Inflammatory macrophage treated with lipopolysaccharide for 1 hour (primary cell): ENCODE measurements at places on chromosomes 12 and 14.
A peak's percentile ranks its signal among the peaks of the same experiment; 100 is the strongest.

GRCh38 chr12:76940671-76941445 lies 62.0 kb upstream of the CSRP2 start:
- DNase-seq, result no peak

GRCh38 chr12:9897535-9897934 lies 16.2 kb downstream of the KLRF2 start:
- no peak for DNase-seq

DNA sequence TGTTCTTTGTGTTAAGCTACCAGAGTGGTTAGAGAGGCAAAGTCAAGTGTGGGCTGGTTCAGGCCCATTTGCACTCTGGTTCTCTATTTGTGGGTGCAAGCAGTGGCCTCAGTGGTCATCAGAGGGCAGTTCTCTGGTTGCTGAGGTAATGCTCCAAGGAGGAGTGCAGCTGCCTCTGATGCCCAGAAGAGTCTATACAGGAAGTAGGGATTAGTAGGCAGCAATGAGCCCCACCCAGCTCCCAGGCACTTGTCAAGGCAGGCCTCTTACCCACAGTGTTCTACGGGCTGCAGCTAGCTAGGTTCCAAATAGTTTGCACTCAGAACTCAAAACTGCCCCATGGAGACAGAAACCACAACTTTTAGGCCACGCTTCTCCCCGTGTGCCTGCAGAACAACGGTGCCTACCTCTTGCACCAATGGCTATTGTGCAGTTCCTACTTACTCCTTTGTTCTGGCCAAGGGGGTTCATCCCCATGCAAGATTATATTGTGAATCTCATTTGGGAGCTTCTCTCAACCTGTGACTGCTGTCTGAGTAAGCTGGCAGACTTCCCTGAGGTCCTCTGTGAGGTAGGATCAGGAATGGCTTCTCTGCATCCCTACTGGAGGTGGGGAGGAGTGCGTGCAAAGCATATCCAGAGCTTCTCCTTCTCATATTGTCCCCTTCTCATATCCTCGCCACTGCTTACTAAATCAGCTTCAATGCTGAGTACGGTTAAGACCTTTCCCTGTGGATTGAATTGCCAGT lies 410.3 kb upstream of the LMO3 start:
- no peak for DNase-seq

GRCh38 chr14:63287666-63288483 lies 30.9 kb downstream of the GPHB5 start:
- no peak for DNase-seq

- no peak for DNase-seq
Measured at GRCh38 chr14:24789378-24789884, 155.4 kb upstream of the GZMB start.

DNA sequence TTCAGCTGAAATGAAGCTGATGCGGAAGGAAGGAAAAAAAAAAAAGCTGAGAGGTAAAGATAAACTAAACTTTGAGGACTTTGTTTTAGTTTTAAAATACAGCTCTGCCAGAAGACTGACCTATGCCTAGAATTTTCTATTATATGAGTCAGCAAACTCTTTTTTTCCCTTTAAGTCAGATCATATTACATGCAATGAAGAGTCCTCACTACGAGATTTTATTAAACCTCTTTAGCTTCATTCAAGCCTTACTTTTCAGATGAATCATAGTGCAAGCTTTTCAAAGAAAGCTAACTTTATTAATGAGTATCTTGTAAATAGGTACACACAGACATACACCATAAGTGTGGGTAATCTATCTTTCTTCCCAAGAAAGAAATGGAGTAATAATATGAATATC lies 57.8 kb upstream of the FSCB start:
- no peak for DNase-seq

GRCh38 chr12:115895247-115895646 lies 382.2 kb downstream of the MED13L start:
- peak; percentile 2 for DNase-seq

GRCh38 chr12:96225044-96225855 lies 31.1 kb downstream of the ELK3 start:
- no peak for DNase-seq

GRCh38 chr12:87848248-87848868 lies 180.8 kb downstream of the C12orf50 start:
- DNase-seq, result peak; percentile 20

- no peak for DNase-seq
Measured at GRCh38 chr12:110266980-110267620, 13.9 kb upstream of the ATP2A2 start.

DNA sequence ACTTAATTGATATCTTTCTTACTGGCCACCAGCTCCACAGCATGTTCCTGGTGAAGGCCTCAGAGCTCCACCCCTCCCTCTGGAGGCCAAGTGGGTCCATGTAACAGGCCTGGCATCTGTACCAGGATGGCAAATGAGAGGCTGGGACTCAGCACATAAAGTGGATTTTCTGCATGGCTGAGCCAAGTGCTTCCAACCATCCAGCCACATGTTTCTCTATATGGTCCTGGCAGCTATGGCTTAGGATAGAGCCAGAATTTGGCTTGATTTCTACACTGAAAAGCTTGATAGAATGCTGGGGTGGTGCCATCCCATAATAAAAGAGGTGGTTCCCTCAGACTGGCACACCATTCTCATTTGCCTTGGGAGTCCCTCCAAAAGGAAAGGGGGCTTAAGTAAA lies 94.1 kb downstream of the PAX9 start:
- DNase-seq, result no peak

- no peak for DNase-seq
Measured at GRCh38 chr12:129312048-129312447, 458.8 kb downstream of the GLT1D1 start.
